ENCODE measurements at places on chromosomes 7 and 10.

GRCh38 chr7:1174002-1174401 is 14.0 kb upstream of the ZFAND2A start:
- no peak for DNase-seq

DNA sequence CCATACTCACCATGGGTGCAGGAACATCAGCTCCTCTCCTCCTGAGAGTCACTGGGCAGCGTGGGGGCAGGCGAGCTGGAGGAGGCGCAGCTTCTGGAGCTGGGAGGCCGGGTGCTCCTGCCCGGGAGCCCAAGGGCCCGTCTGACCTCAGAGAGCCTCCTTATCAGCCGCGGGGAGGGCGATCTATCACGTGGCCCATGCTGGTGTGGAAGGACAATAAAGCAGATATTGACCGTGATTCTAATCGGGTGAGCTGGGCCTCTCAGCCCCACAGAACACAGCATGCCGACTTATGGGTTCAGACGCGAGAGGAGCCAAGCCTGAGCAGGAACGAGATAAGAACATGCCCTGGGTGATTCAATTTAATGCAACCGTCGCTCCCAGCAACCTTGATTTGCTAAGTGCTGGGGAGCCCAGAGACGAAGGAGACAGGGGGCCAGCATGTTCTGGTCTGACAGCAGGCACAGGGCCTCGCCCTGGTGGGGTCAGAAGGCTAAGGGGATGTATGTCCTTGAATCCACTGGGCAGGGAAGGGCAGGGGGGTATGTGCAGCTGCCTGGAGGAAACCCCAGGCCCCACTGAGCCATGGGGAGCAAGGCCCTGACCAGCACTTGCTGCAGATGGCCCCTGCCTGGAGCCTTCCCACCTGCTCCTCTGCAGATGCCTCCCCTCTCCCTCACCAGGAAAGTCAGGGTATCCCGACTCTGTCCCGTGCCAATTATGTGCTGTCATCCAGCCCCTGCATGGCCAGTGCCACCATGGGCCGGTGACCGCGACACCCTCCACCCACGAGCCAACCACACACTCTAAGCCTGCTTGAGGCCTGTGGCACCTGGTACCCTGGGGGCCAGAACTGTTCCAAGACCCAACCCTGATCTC is 95.3 kb upstream of the RET start:
- DNase-seq = no peak

GRCh38 chr10:108616559-108617285 is 1306.6 kb downstream of the XPNPEP1 start:
- DNase-seq = no peak

DNA sequence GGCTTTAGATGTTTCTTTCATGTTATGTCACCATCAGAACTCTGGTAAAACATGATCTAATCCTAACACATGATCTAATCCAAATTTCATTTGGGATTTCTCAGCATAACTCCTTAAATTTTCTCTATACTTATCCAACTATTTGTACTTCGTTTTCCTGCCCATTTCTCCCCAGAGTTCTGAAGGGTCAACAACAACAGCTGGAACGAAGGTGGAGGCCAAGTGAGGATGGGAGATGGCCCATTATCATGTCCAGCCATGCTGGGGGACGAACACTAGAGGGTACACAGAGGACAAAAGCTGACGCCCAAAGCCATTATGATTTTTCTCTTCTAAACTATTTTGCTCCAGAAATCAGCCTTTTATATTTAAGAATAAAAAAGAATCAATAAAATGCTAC is 185.4 kb downstream of the DOCK4 start:
- no peak for DNase-seq

DNA sequence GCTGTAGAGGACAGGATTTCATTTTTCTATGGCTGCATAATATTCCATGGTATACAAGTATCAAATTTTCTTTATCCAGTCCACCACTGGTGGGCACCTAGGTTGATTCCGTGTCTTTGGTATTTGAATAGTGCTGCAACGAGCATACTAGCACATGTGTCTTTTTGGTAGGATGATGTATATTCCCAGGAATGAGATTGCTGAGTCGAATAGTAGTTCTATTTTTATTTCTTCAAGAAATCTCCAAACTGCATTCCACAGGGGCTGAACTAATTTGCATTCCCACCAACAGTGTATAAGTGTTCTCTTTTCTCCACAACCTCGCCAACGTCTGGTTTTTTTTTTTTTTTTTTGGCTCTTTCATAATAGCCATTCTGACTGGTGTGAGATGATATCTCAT is 550.0 kb downstream of the REEP3 start:
- peak; percentile 38 for DNase-seq

DNA sequence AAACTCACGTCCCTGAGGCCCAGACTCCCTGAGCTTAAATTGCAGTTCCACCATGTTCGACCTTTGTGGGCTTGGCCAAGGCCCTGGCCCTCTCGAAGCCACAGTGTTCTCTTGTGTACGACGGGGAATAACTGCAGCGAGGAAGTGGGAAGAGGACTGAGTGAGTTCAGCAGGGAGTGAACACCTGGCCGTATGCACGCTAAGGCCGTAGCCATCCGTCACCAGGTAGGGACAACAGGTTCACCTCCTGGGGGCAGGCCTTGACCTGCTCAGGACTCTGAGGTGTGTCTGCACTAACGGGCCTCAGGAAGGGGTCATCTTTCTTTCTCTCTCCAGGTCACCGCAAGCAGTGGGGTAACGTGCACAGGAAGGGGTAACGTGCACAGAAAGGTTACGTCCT is 67.2 kb upstream of the CTBP2 start:
- DNase-seq = no peak

DNA sequence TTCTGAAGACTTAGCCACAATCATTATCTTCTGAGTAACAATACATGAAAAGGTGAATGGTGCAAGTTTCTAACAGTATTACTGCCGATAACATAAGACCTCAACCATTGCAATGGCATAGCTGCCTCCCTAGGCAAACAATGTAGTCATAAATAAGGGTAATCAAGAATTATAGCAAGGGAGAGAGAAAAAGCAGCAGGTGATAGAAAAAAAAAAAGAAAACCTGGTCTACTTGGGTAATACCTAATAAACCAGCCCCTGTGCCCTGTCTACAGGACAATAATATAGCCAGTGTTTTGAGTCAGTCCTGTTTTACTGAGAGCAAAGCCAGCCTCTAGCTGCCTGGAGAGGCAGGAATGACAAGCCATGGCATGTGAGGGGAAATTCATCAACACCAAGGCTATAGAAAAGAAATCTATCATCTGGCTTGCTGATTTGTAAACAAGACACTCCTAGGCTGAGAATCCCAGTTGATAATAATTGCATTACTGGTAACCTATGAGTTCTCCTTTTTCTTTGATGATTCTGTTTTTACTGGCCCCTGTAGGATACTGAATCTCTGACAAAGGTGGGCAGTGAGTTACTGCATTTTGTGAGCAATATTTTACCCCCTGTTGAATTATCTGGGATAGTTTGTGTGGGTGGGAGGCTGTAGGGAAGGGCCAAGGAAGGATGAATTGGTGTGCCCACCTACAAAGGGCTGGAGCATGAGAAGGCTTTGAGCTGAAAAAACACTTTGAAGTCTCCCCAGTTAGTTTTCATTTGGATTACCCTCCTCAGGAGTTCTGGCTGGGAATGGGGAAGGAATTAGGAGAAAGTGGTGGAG is 1.7 kb upstream of the WEE2 start:
- no peak for DNase-seq
